ENCODE measurements at places on chromosomes 12 and 14. TPM values are rescaled to one million over a fixed set of nuclear protein-coding genes. Genes with fewer than 3 reads are reported as not detected.
A peak's percentile ranks its signal among the peaks of the same experiment; 100 is the strongest.

The TDRD9 gene
- 0.49 TPM for total RNA-seq

The OLR1 gene
- total RNA-seq, result not detected

The ISM2 gene
- 0.27 TPM for total RNA-seq

The BDKRB2 gene
- 8.4 TPM for total RNA-seq

The CISTR gene
- not detected for total RNA-seq

The SERPINA12 gene
- 345 TPM for total RNA-seq

The OR6C70 gene
- total RNA-seq, result not detected

The SPRYD4 gene
- 1.3 TPM for total RNA-seq

The IGF1 gene
- total RNA-seq, result 42.3 TPM

The FLRT2 gene
- total RNA-seq, result 11.5 TPM

GRCh38 chr12:75725521-75726111 is 214.2 kb upstream of the KRR1 start:
- DNase-seq, result no peak

- DNase-seq, result no peak
Observed at GRCh38 chr12:10223208-10223607, 10.5 kb downstream of the GABARAPL1 start.

- no peak for DNase-seq
Observed at GRCh38 chr12:109488051-109488665, 10.7 kb downstream of the UBE3B start.

DNA sequence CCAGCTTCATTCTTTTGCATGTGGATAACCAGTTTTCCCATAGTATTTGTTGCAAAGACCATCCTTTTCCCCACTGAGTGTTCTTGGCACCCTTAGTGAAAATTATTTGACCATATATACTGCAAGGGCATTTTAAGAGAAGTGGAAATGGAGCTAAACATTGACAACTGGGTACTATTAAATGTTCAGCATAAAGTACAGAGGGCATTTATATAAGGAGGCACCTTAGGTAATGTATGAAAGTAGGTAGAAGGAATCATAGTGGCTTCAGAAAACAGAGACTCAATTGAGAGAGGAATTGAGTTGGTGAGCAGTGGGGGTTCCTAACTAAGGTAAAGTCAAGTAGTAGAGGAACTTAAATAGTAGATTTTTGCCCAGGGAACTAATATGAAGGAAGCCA is 34.5 kb upstream of the SMCO2 start:
- DNase-seq, result no peak

- DNase-seq, result peak; percentile 77
Observed at GRCh38 chr14:104536942-104537612, 42.5 kb upstream of the C14orf180 start.

- DNase-seq, result no peak
Observed at GRCh38 chr12:120892265-120892664, 11.9 kb downstream of the SPPL3 start.

DNA sequence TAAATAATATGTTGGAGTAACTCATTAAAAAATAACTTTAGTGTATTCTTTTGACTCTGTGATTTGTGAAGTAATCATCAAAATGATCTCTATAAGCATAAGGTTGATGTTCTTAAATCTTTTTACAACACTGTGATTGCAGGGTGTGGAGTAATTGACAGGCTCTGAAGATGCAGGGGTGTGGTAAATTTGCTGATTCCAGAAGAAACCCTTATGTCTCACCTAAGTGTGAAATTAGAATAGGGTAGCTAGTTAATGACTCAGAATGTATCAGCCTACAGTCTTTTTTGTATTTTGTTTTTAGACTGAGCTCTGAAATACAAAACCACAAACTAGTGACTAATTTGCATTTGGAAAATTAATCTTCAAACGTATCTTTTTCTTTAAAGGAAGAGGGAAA is 5.9 kb downstream of the PRPF39 start:
- DNase-seq, result no peak

- DNase-seq, result no peak
Observed at GRCh38 chr12:14570231-14570630, 2.5 kb upstream of the PLBD1 start.

DNA sequence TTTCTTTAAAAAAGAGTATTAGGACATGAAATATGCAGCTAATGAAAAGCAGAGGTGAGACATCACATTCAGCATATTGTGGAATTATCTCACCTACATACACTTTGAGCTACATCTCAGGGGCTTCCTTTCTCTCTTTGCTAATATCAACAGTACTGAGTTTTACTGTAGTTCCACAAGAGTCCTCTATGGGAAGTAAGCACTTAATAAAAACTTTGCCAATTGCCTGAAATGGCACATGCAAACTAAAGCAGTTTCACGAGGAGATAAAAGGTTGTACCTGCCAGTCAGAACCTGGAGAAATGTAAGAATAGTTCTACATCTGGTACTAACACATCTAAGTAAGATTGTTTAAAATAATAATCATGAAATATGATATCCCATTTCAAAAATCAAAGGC is 73.5 kb upstream of the GPHB5 start:
- DNase-seq, result no peak

- DNase-seq, result peak; percentile 93
Observed at GRCh38 chr12:124939079-124939420, 24.6 kb upstream of the UBC start.

GRCh38 chr14:75675265-75675960 is 14.4 kb downstream of the TTLL5 start:
- no peak for DNase-seq

- DNase-seq, result no peak
Observed at GRCh38 chr14:99199846-99200653, 71.9 kb downstream of the BCL11B start.

DNA sequence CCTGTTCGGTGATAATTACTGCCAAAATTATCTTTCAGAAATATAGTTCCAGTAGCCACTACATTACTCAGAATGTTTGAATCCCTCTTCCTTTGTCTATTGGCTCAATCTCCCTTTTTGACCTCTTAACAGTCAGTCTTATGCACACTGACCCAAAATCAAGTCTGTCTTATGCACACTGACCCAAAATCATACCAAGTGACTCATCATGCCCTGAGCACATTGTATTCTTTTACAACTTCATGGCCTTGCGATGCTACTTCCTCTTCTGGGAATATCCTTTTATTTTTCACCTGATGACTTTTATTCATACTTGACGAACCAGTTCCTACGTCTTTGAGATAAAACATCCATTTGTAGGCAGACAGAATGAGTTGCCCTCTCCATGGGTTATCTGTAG is 182.3 kb downstream of the NPAS3 start:
- no peak for DNase-seq

- no peak for DNase-seq
Observed at GRCh38 chr14:99840265-99840664, 47.1 kb downstream of the EML1 start.

- DNase-seq, result no peak
Observed at GRCh38 chr14:105137481-105138020, 31.0 kb downstream of the JAG2 start.

DNA sequence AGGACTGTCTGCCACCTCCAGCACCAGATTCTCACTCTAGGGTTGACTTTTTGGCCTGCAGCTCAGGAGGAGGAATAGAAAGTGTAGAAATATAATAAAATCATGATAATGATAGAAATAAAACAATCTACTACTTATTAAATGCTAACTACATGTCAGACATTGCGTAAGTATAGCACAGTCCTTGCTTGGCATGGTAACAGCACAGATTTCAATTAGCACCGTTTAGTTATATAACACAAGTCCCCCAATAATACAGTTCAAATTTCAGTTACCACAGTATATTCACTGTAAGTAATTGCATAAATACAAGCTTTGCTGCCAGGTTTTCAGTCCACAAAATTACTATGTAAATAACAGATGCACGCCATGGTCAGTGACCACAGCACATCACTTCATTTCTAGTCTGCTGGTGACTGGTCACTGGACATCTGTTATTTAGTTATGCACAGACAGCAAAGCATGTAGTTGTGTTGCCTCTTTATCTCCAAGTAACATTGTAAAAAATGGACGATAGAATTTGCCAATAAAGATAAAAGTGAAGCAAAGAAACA is 6.5 kb upstream of the GLT8D2 start:
- DNase-seq, result no peak
